NCI-H1436 treated with DMSO at 0.1 percent for 48 hours (cell line): ENCODE measurements at places on chromosomes 11 and 22.
A peak's percentile ranks its signal among the peaks of the same experiment; 100 is the strongest.

DNA sequence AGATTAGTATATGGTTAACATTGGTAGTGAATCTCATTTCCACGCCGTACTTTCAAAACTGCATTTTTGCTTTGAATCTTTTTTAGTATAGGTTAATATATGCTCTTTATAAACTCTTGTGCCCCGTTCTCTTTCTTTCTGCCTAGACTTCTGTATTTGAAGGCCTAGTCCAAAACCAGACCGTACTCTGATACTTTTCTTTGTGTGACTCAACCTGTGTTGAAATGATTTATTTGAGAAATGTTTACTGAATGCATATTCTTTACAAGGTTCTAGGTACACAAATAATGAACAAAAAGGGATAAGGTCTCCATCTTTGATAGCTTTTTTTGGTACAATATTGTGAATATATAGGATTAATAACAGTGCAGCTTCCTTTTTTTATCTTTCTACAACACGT lies 68.3 kb downstream of the HIPK3 start:
- DNase-seq, result no peak

DNA sequence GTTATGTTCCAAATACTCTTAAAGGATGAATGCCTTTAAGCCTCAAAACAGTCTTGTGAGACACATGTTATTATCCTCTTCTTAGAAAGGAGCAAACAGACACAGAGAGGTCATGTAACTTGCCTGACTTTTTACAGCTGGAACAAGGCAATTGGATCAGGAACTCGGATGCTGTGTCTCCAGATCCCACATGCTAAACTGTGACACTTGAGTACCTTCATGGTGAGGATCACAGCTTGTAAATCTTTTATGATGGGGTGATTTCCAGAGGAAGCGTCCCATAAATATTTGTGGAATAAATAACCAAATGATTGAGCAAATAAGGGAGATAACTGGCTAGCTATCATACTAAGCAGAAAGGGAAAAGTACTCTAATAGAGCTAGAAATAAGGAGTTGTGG lies 171.2 kb downstream of the C11orf91 start:
- no peak for DNase-seq

DNA sequence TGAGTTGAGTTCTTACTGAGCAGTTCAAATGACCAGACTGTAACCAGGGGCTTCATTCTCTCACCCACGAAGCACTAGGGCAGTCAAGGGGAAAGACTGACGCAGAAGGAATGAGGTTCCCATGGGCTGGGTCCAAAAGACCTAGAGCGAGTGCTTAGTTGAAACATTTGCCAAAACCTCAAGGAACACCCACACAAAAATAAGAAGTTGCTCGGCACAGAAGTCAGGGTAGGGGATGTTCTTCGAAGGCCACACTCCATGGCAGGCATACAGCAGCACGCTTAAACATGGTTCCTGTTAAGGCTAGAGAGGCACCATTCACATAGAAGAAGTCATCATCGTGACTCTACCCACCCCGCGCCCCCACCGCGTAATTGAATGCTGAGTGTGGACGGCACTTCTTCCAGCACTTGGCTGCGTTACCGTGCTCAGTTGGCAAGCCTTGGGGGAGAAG lies 52.9 kb downstream of the TIMP3 start:
- no peak for DNase-seq

DNA sequence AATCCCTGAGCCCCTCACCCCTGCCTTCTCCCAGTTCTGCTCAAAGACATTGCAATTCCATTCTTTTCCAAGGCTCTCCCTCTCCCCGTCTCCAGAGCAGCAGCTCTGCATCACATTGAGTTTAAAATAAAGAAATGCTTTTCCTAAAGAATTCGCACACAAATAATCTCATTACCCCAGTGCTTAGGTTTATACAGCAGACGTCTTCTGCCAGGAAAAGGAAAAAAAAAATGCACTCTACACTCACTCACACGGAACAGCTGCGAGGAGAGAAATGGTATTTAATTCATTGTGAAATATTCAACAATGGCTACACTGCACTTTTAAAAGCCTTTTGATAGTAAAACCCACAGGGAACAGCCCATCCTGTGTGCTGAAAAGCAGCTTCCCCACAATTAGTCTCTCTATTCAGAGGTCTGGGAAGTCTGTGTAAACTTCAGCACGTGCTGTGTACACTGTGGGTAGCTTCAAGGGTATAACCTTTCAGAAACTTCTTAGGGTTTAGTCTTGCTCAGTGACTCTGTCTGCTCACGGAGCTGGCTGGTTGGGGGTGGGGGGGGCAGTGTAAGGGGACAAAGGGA lies 42.8 kb downstream of the ETS1 start:
- DNase-seq, result no peak

DNA sequence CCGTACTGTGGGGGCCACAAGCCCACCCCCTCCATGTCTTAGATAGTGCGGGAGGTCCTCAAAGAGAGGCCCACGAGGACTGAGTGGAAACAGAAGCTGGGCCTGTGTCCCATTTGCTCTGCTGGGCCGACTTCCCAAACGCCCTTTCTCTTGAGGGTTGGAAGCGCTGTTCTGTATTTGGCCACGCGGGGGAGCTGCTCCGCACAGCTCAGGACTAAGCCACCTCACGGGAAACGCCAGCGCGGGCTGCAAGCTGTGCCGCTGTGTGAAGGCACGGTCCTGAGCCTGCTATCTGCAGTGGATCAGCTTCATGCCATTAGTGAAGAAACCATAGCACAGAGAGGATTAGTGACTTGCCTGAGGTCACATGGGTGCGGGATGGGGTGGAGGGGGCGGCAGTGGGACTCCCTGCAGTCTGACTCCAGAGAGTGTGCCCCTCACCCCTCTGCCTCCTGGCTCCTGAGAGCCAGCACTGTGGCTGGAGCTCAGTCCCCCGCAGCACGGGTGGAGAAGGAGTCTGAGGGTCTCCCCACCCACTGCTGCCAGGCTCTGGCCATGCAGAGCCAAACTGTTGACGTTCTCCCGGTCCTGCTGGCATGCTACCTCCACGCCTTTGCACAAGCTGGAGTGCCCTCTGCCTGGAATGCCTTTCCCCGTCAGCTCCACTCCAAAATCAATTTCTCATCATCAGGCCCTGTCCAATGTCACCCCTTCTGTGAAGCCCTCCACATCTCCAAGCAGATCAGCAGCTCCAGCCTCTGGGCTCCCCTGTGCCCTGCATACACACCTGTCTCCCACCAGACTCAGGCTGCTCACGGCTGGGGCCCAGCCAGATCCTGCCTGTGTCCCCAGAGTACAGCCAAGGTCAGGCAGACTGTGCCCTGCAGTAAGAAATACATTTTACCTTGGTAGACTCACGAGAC lies 51.5 kb upstream of the LRRC32 start:
- no peak for DNase-seq

- DNase-seq, result no peak
These were observed 56.1 kb downstream of the HSD17B12 start for GRCh38 chr11:43736502-43737200.

- DNase-seq, result no peak
These were observed 13.9 kb upstream of the BSX start for GRCh38 chr11:122995526-122995925.

GRCh38 chr11:64060263-64060860 lies 24.6 kb downstream of the FLRT1 start:
- DNase-seq, result no peak

GRCh38 chr22:24430431-24431308 lies 3.3 kb downstream of the ADORA2A start:
- no peak for DNase-seq

GRCh38 chr11:122791411-122791810 lies 46.9 kb upstream of the CRTAM start:
- DNase-seq, result no peak

- DNase-seq, result no peak
These were observed 6.4 kb downstream of the STARD10 start for GRCh38 chr11:72787216-72788104.

- no peak for DNase-seq
These were observed 1.2 kb downstream of the MSANTD2 start for GRCh38 chr11:124798991-124799347.

GRCh38 chr11:77884829-77885190 lies 63.9 kb downstream of the AAMDC start:
- DNase-seq, result no peak

DNA sequence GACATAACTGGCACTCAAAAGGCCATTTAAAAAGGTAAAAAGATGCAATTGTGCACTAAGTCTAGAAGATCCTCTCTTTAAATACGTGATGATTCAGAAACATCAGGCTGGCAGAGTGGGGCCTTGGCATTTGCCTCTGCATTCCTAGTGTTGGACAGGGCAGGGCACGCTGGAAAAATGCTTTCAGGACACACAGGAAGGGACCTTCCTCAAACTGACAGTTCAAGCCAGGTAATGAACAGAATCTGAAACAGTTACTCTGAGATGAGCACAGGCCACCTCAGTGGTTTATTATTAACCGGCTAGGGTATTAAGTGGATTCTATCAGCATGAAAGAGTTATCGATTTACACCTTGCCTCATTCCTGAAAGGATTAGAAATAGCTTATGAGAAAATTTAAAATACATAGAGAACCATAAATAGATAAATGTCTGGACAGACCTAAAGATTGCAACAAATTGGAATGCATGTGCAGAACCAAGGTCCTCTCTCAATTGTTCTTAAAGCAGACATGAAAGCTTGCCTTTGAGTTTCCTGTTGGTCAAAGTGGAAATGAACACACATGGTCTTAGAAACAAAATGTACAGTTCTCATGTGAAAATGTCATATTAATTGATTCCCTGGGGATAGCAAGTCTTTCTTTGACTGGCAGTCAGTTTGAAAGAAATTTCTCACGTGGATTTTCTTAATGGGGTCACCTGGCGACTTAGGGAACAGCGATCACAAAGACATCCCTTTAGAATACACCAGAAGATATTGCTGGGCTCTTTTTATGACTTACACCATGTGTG lies 21.5 kb upstream of the CSNK2A3 start:
- DNase-seq, result no peak

- DNase-seq, result no peak
These were observed 96.1 kb downstream of the MORC2 start for GRCh38 chr22:30872285-30873041.

DNA sequence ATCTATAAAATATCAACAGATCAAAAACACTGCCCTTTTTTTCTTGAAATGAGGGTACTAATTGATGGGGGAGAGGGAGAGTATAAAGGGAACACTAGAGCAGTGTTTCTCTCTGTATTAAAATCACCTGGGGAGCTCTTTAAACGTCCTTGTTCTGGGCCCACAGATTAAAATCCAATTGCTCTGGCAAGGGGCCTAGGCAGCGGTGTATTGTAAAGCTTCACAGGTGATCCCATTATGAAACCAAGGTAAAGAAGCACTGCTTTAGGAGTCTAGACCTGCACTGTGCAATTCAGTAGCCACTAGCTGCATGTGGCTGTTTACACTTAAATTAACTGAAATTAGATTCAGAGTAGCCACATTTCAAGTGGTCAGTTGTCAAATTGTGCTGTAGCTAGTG lies 3.0 kb downstream of the AQP11 start:
- no peak for DNase-seq

- no peak for DNase-seq
These were observed at the start of gene SCGB1D1 for GRCh38 chr11:62190011-62190410. Gene SCGB1D1, plus strand, starts transcription at chr11:62190216. Its CDS starts 69 bp downstream, at chr11:62190285.

GRCh38 chr11:122803716-122804115 lies 34.6 kb upstream of the CRTAM start:
- DNase-seq, result no peak

GRCh38 chr11:100629671-100630070 lies 57.4 kb upstream of the ARHGAP42 start:
- DNase-seq, result no peak

- DNase-seq, result no peak
These were observed 225.8 kb downstream of the ETS1 start for GRCh38 chr11:128361451-128362020.

- DNase-seq, result peak; percentile 4
These were observed 34.2 kb downstream of the DNHD1 start for GRCh38 chr11:6531267-6531752.

DNA sequence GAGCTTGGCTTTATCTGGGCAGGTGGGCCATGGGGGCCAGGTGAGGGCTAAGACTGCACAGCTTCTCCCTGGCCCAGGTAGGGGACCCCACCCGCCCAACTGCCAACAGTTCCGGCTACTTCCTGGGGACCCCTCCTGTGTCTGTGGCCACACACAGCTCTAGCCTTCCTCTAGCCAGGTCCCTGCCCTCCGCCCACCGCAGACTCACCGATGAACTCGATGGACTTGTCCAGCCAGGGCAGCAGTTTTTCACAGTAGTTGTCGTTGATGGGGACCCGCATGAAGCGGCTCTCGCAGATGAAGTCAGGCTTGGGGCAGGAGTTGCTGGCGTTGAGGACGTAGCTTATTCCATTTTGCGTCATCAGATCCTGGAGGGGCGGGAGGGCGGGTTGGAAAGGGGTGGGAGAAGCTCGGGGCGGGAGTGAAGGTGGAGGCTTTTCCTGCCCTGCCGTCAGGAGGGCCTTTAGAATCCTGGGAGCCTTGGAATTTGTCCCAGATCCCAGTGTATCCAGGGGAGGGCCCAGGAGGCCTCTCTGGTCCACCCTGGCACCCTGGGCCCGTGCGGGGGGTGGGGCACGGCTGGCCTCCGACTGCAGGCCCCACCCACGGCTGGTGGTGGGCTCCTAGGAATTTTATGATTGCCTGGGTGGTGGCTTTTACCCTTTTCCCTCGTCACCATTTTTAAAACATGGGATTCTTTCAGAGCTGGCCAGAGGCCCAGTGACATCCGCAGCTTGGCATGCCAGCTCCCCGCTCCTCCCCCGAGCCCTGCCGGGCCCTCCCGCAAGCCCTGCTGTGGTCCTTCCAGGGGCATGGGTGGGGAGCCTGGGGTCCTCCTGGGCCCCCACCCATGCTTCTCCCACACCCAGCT lies 13.9 kb downstream of the DUSP8 start:
- DNase-seq, result no peak

- no peak for DNase-seq
These were observed 256.5 kb upstream of the CADM1 start for GRCh38 chr11:115760461-115761320.

GRCh38 chr11:62370743-62371440 lies 33.6 kb downstream of the ASRGL1 start:
- no peak for DNase-seq

- no peak for DNase-seq
These were observed 43.4 kb downstream of the APOL5 start for GRCh38 chr22:35761037-35761436.

DNA sequence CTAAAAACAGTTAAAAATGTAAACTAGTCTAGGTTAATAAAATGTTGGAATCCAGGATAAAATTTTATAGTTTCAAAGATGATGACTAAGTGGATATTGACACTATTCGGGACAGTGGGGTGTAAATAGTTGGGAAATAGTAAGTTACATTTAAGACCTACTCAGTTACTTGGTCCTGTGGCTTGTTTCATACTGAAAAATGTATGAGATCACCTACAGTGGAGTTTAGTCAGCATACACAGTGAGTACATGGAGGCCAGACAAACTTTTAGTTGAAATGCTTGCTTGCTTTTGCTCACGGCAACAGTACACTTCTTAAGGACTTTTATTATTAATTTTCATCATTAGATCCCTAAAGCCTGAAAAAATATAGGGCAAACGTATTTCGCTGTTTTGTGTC lies 16.1 kb downstream of the TRIM22 start:
- no peak for DNase-seq

- DNase-seq, result no peak
These were observed 60.5 kb downstream of the ENTHD1 start for GRCh38 chr22:39833093-39833492.
